ENCODE measurements at places on chromosomes 3 and 15. TPM values are rescaled to one million over a fixed set of nuclear protein-coding genes. Genes with fewer than 3 reads are reported as not detected.

DNA sequence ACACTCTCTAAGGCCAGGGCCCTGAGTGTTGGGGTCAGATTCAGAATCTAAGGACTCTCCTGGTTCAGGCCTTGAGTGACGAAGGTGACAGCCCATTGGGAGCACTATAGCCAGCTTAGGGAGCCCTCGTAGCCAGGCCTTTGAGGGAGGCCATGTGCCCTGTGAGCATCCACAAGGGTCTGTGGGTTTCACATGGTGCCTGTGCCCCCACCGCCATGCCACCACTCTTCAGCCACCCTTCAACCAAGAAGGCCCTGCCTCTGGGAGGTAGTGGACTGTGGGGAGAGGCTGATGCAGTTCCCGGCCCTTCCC is 37.5 kb downstream of the TSPAN3 start:
- peaks cover 3% of the 10 kb centered on the region for H3K4me1 ChIP-seq
- H3K27me3 ChIP-seq, result peaks cover 18% of the 10 kb centered on the region
- 0 out of 2 replicates have a peak, but pooled peaks cover 2% of the 10 kb centered on the region for H3K36me3 ChIP-seq
- no peak for DNase-seq
- no peak overlapping the region for H3K4me3 ChIP-seq

- no peaks in the 10 kb centered on the region for H3K36me3 ChIP-seq
- no peaks in the 10 kb centered on the region for H3K27me3 ChIP-seq
- no peak for DNase-seq
- H3K4me1 ChIP-seq, result no peaks in the 10 kb centered on the region
These were observed 691.3 kb upstream of the NR2F2 start for GRCh38 chr15:95639208-95639607.

GRCh38 chr3:109806929-109807328 is 469.6 kb upstream of the DPPA4 start:
- peak overlapping the region; percentile 53 for H3K4me3 ChIP-seq
- peaks cover 27% of the 10 kb centered on the region for H3K4me1 ChIP-seq
- H3K36me3 ChIP-seq, result no peaks in the 10 kb centered on the region
- DNase-seq, result peak; percentile 23
- H3K27me3 ChIP-seq, result no peaks in the 10 kb centered on the region
- H3K27ac ChIP-seq, result peak overlapping the region; percentile 53

- H3K27me3 ChIP-seq, result peaks cover 3% of the 10 kb centered on the region
- peaks cover 60% of the 10 kb centered on the region for H3K4me1 ChIP-seq
- H3K27ac ChIP-seq, result peak overlapping the region; percentile 98
These were observed 2.2 kb downstream of the MBNL1 start for GRCh38 chr3:152270937-152271336.

DNA sequence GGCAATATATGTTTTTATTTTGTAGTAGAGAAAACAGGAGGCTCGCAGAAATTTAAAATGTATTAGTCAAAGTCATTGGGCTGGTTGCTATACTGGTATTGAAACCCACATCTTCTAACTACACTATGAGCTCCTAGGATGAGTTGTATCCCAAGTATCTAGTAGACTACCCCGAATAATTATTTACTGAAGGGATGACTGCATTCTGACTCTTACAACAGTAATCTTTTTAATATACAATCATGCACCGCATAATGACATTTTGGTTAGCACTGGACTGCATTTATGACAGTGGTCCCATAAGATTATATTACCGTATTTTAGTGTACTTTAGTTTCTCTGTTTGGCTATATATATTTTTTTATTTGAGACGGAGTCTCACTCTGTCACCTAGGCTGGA is 15.3 kb downstream of the PIGB start:
- H3K27ac ChIP-seq, result no peak overlapping the region
- H3K27me3 ChIP-seq, result no peaks in the 10 kb centered on the region
- no peak overlapping the region for H3K4me3 ChIP-seq

DNA sequence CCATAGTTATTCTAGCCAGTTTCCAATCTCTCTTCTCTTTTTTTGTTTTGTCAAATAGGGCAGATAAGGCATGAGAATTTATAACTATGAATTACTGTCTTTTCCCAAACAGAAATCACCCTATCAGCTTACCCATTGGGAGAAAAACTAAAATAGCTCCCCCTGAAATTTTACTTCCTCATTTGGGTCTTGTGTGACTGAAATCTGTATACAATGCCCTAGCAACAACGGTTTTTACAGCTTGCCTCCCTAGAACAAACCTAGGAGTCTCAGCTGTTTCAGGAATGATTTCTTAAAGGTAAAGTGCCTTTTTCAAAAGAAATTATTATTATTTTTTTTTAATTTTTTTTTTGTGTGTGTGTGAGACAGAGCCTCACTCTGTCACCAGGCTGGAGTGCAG is 56.8 kb downstream of the CD86 start:
- DNase-seq, result no peak
- no peaks in the 10 kb centered on the region for H3K4me1 ChIP-seq
- H3K4me3 ChIP-seq, result no peak overlapping the region
- H3K36me3 ChIP-seq, result no peaks in the 10 kb centered on the region
- H3K27me3 ChIP-seq, result peaks cover 8% of the 10 kb centered on the region

DNA sequence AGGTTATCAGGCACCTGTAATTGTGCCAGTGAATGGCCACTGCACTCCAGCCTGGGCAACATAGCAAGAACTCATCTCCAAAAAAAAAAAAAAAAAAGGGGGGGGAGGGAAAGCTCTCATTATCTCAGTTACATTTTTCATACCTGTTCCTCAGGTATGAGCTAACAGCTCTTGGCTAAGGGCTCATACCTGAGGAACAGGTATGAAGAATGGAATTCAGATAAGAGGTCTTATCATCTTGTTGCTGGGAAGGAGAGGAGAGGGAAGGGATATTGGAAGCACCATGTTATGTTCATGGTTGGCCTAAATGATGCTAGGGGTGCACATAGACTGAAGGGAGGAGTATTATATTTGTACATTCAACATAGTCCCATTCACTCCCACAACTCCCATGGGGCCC is 2.6 kb downstream of the SLC15A2 start:
- no peak overlapping the region for H3K4me3 ChIP-seq
- H3K4me1 ChIP-seq, result no peaks in the 10 kb centered on the region
- no peak for DNase-seq

GRCh38 chr15:91783008-91783407 is 70.5 kb upstream of the SLCO3A1 start:
- no peak overlapping the region for H3K27ac ChIP-seq
- no peaks in the 10 kb centered on the region for H3K4me1 ChIP-seq

DNA sequence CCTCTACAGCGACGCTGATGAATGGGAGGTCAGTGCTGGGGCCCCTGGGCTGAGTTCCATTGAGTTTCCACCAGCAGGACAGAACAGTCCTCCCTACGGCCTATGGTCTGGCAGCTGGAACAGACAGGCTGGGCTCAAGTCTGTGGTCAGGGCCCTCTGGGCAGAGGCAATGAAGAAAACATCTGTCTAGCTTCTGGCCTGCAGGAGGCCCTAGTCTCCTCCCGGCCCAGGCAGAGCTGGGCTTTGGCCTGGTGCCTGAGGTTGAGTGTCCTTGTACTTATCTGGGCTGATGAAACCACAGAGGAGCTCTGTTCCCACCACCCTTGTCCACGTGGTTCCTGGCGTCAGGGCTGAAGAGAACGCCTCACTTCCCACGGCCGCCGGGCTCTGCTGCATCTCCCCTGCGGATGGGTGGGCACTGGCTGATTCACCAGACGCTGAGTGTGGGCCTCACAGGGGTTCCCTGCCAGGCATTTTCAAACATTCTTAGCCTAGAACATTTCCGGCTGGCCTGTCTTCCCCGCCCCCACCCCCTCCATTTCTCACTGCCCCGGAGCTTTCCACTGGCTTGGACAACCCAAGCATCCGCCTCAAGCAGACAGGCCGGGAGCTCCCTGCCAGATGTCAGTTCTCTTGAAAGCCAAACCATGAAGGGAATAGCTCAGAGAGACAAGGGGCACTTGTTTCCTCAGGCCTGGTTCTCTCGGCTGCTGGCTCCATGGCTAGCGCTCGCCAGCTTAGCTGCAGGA is 20.3 kb downstream of the PPCDC start:
- DNase-seq, result peak; percentile 98
- H3K27ac ChIP-seq, result peak overlapping the region; percentile 93
- peak overlapping the region; percentile 57 for H3K4me3 ChIP-seq
- H3K4me1 ChIP-seq, result peaks cover 47% of the 10 kb centered on the region
- peaks cover 3% of the 10 kb centered on the region for H3K27me3 ChIP-seq

GRCh38 chr15:91716536-91716935 is 137.0 kb upstream of the SLCO3A1 start:
- no peak overlapping the region for H3K27ac ChIP-seq
- no peaks in the 10 kb centered on the region for H3K27me3 ChIP-seq
- H3K36me3 ChIP-seq, result no peaks in the 10 kb centered on the region
- no peaks in the 10 kb centered on the region for H3K4me1 ChIP-seq
- DNase-seq, result no peak

Gene SLC25A20
- total RNA-seq, result 22.6 TPM

Gene SCG5
- 5.6 TPM for total RNA-seq

Gene TMIE
- not detected for total RNA-seq

Gene PPM1L
- total RNA-seq, result 1.6 TPM

Gene RMDN3
- total RNA-seq, result 32.2 TPM

Gene CCR3
- total RNA-seq, result not detected

Gene CP
- total RNA-seq, result not detected

Gene RLBP1
- total RNA-seq, result not detected

All from HFFc6 (cell line).